ENCODE measurements at places on chromosomes 3 and 15. TPM values are rescaled to one million over a fixed set of nuclear protein-coding genes. Genes with fewer than 3 reads are reported as not detected.
A peak's percentile ranks its signal among the peaks of the same experiment; 100 is the strongest.

The MNS1 gene
- 4.5 TPM for total RNA-seq

The STARD9 gene
- total RNA-seq, result 1.8 TPM

The PATL2 gene
- total RNA-seq, result not detected

GRCh38 chr3:197858598-197858997 lies 67.5 kb downstream of the LRCH3 start:
- peaks cover 17% of the 10 kb centered on the region for H3K36me3 ChIP-seq
- H3K4me3 ChIP-seq, result no peak overlapping the region
- H3K27ac ChIP-seq, result no peak overlapping the region
- DNase-seq, result no peak

GRCh38 chr15:48119277-48119676 lies 1.5 kb upstream of the SLC24A5 start:
- H3K27ac ChIP-seq, result no peak overlapping the region
- no peaks in the 10 kb centered on the region for H3K4me1 ChIP-seq
- H3K27me3 ChIP-seq, result no peaks in the 10 kb centered on the region
- H3K4me3 ChIP-seq, result no peak overlapping the region
- no peak for DNase-seq

- H3K27me3 ChIP-seq, result peaks cover 35% of the 10 kb centered on the region
- no peak overlapping the region for H3K4me3 ChIP-seq
- peak overlapping the region; percentile 68 for H3K27ac ChIP-seq
- no peak for DNase-seq
Observed at GRCh38 chr3:8657804-8658305, 13.3 kb upstream of the SSUH2 start.

DNA sequence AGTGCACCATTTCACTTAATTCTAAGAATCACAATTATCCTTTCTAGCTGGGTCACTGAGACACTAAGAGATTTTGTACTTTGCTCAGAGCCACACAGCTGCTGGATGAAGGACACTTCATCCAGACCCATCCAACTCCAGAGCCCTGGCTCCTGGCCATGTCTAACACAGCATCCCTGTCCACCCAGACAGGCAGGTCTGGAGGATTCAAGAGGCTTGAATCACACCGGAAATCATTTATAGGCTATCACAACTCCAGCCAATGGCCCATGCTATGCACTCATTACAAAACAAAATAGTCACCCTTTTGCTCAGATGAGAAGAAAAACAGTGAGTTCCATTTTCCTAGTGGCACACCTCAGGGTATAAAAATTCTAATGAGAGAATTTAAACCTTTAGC lies 198.2 kb upstream of the LMCD1 start:
- no peaks in the 10 kb centered on the region for H3K27me3 ChIP-seq
- no peak for DNase-seq
- no peak overlapping the region for H3K27ac ChIP-seq
- peaks cover 8% of the 10 kb centered on the region for H3K4me1 ChIP-seq
- H3K4me3 ChIP-seq, result no peak overlapping the region
- H3K36me3 ChIP-seq, result no peaks in the 10 kb centered on the region

DNA sequence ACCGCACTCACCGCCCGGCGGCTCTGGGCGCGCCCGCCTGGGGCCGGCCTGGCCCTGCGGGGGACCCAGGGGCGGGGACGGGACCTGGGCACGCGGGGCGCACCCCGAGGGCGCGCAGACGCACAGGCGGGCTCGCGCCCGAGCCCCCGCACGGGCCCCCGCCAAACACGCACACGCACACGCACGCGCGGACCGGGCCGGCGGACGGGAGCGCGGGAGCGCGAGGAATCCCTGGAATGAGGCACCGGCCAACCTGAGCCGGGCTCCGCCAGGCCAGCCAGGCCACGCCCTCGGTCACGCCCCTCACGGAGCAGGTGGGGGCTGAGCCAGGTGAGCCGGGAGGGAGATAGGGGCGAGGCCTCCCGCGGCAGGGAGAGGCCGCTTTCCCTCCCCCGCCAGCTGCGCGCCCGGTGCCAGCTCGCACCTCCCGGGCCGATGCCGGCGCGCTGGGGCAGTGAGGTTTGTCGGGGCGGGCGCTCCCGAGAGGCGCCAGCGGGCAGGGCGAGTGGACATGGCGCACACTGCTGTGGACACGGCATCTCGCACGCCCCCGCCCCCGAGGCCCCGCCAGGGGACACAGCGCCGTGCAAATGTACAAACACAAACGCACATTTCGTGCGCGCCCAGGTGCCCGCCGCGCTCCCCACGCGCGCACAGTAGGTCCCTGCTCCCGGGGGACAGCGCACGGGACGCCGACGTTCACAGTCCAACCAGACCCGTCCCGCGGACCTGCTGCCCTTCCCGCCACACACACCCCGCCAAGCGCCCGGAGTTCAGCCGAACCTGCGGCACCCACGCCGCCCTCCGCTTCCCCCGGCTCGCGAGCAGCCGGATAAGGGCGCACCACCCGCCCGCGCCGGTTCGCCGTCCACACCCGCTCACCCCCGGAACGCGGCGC lies 75.9 kb upstream of the VGLL4 start:
- peaks cover 24% of the 10 kb centered on the region for H3K4me1 ChIP-seq
- DNase-seq, result peak; percentile 94
- H3K27me3 ChIP-seq, result peaks cover 8% of the 10 kb centered on the region
- H3K36me3 ChIP-seq, result peaks cover 1% of the 10 kb centered on the region
- peak overlapping the region; percentile 96 for H3K4me3 ChIP-seq

DNA sequence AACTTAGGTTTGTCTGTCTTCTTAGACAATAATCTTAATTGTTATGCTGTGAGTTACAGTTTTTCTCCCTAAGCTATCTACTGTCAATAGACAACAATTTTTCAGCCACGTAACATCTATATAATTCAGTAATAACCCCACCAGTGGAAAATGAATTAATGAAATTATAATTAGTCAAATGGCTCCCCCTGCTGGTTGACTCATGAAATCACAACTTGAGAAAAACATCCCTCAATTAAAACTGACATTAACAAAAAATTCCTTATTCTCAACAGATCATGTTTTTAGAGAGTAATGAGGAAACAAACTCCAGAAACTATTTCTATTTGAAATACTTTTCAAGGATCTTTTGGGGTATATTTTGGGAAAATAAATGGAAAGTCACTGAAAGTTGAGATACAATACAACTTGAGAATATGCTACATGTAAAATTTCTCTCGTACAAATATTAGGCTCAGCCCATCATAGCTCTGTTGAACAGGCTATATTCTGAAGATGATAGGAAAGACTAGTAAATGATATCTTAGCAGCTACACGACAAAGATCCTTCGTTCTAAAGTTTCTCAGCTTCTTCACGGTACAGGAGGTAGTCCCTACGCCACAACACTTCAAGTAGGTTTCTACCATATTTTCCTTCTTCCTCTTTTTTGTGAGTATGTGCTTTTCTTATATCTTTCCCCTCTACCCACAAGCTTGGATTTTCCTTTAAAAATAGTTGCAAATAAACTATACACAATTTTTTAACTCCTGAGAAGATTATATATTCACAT lies 20.7 kb downstream of the PPP1R2 start:
- H3K4me3 ChIP-seq, result no peak overlapping the region
- no peaks in the 10 kb centered on the region for H3K27me3 ChIP-seq
- H3K4me1 ChIP-seq, result no peaks in the 10 kb centered on the region
- H3K27ac ChIP-seq, result no peak overlapping the region
- H3K36me3 ChIP-seq, result peaks cover 5% of the 10 kb centered on the region

DNA sequence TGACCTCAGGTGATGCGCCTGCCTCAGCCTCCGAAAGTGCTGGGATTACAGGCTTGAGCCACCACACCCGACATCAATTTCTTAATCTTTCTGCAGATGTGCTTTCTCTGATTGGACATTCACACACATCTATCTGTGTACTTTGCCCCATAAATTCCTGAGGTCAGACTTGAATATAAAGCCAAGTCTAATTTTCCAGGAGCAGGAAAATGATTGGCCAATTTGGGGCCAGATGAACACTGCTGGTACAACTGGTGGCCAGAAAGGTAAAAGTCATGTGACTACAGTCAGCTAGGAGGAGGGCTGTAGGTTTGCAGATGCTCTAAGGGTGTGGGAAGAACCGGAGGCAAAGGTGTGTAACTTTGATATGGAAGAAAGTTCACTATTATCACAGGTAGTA lies 3.2 kb upstream of the RAD51 start:
- H3K4me1 ChIP-seq, result peaks cover 9% of the 10 kb centered on the region
- peaks cover 5% of the 10 kb centered on the region for H3K36me3 ChIP-seq
- DNase-seq, result no peak
- no peaks in the 10 kb centered on the region for H3K27me3 ChIP-seq
- no peak overlapping the region for H3K27ac ChIP-seq

GRCh38 chr3:130905551-130905950 lies 11.7 kb downstream of the ATP2C1 start:
- H3K4me3 ChIP-seq, result no peak overlapping the region
- H3K4me1 ChIP-seq, result peaks cover 23% of the 10 kb centered on the region
- no peak overlapping the region for H3K27ac ChIP-seq
- H3K27me3 ChIP-seq, result no peaks in the 10 kb centered on the region

DNA sequence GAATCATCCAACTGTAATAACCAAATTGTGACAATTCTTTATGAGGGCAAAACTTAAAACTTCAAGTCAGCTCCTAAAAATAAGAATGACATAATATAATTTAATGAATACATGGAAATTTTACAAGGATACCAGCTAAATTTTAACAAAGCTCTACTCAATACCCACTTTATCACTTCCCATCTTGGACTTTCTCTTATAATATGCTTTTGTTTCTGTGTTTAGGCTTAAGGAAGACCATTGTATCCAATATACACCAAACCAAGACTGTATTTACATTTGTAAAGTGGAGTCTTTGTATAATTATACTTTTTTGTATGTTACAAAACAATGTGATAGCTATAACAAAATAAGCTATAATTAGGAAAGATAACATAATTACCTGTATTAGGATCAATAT lies 16.8 kb downstream of the ATP13A3 start:
- no peak for DNase-seq
- H3K4me1 ChIP-seq, result peaks cover 24% of the 10 kb centered on the region
- peaks cover 4% of the 10 kb centered on the region for H3K36me3 ChIP-seq

DNA sequence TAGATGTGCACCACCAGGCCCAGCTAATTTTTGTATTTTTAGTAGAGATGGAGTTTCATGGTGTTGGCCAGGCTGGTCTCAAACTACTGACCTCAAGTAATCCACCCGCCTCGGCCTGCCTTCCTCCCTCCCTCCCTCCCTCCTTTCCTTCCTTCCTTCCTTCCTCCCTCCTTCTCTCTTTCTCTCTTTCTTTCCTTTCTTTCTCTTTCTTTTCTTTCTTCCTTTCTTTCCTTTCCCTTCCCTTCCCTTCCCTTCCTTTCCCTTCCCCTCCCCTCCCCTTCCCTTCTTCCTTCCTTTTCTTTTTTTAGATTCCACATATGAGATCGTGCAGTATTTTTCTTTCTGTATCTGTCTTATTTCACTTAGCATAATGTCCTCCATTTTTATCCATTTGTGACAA lies 81.3 kb downstream of the FAM81A start:
- no peaks in the 10 kb centered on the region for H3K4me1 ChIP-seq
- no peak for DNase-seq
- no peaks in the 10 kb centered on the region for H3K36me3 ChIP-seq
- no peak overlapping the region for H3K27ac ChIP-seq

DNA sequence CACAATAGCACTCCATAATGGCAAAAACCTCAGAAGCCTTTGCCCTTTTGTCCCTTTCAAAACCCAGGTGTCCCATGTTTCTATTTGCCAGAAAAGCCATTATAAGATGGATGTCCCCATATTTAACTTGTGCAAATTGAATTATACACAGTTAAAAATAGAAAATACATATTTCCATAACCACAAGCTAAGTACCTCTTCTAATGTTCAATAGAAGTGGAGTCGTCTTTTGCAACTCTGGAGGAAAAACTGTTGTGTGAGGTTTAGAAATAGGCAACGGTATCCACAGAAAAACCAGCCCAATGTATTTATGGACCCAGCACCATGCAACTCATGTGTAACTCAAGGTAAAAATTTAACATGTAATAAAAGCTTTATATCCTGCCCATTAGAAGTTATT lies 83.6 kb upstream of the STRIT1 start:
- H3K27me3 ChIP-seq, result no peaks in the 10 kb centered on the region
- no peaks in the 10 kb centered on the region for H3K36me3 ChIP-seq
- H3K27ac ChIP-seq, result no peak overlapping the region
- DNase-seq, result no peak
- no peak overlapping the region for H3K4me3 ChIP-seq
- no peaks in the 10 kb centered on the region for H3K4me1 ChIP-seq

DNA sequence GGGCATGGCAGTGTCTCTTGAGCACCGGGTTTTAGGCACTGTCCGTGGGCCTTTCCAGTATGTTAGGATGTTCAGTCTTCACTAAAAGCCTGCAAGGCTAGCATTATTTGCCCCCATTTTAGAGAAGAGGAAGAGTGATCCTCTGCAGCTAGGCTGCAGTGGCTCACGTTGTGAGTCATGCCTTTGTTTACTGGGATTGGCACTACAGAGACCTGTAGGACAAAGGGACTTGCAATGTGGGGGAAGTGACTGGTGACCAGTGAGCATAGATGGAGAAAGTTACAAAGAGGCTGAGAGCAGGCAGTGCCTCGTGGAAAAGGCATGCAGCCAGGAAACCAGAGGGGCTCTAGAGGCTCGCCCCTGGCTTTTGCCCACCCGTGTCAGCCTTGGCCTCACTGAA lies 26.8 kb upstream of the CPNE9 start:
- H3K4me3 ChIP-seq, result no peak overlapping the region
- H3K27ac ChIP-seq, result no peak overlapping the region
- no peak for DNase-seq
- no peaks in the 10 kb centered on the region for H3K27me3 ChIP-seq
- no peaks in the 10 kb centered on the region for H3K4me1 ChIP-seq
- H3K36me3 ChIP-seq, result peaks cover 8% of the 10 kb centered on the region

DNA sequence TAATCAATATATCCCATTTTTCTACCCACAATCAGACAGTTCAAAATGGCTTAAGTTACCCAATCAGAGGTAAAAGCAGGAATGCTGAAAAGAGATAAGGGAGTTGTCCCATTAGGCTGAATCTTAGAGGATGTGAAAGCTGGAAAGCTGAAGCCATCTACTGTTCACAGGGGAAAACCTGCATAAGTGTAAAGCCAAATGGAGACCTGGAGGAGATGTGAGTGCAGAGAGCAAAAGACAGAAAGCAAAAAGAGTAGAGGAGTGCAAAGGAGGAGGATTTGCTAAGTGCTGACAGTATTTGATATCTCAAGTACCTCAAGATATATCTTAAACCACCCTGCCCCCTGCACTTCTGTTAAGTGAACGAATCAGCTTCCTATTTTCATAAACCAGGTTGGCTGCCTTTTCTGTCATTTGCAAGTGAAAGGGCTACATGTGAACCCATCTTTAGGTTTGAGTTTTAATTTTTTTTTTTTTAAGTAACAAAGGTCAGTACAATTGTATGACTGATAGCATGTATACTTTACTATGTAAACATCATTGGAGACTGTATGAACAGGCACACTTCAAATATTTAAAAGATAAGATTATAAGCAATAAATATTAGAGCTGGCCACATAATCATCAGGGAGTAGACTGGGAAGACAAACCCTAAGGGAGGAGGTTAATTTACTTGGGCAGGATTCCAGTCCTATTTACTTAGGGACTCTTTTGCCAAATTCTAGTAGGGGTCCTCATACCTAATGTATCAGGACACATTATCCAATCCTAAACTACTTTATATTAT lies 22.8 kb upstream of the P2RY1 start:
- no peak overlapping the region for H3K27ac ChIP-seq
- no peak overlapping the region for H3K4me3 ChIP-seq
- peaks cover 9% of the 10 kb centered on the region for H3K4me1 ChIP-seq
